ENCODE measurements at places on chromosomes 6 and 20. TPM values are rescaled to one million over a fixed set of nuclear protein-coding genes. Genes with fewer than 3 reads are reported as not detected.

CRIP3 gene
- total RNA-seq: 46.3 TPM

TSPO2 gene
- total RNA-seq: not detected

FAM217A gene
- not detected for total RNA-seq

NHSL1 gene
- 32.4 TPM for total RNA-seq

GSTA4 gene
- total RNA-seq: 13.2 TPM

GABRR2 gene
- total RNA-seq: not detected

HLA-DQA2 gene
- total RNA-seq: not detected

Data from H1 (cell line).